ENCODE measurements at places on chromosomes 4 and X.

- no peak for DNase-seq
These were observed 128.3 kb upstream of the MED14 start for GRCh38 chrX:40863671-40864070.

DNA sequence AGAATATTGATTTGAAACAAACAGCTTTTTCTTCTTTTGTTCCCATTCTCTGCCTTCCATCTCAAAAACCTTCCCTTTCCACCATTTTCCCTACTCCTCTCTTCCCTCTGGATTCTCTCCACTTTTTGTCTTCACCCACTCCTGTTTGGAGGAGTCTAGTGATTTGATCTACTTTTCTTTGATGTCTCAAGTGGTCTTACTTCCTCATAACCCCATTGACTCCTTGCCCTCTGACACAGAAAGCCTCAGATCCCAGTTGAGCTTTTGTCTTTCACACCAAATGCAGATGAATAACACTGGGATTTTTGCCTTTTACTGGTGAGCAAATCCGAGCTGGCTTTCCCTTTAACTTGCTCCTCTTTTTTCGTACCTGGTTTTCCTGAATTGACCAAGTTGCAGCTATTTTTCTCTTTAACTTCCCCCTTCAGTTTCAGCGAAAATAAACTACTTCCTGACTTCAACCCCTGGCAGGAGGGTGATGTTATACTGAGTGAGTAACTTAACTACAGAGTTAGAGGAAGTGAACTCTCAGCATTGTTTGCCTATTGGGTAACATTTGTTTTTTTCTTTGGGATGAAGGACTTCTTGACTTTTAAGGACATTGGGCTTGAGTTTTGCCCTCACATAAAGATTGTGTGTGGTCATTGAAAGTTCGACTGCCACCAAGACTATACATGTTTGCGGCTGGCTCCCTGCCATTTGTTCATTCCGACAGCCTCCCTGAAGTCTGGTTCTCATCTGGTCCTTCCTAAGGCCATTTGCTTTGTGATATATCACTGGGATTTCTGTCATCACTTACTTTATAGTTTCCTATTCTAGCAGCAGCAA, 392.8 kb upstream of the NR3C2 start:
- DNase-seq = no peak

- no peak for DNase-seq
These were observed 164.0 kb downstream of the PRKX start for GRCh38 chrX:3549411-3549911.

- no peak for DNase-seq
These were observed 834 bp downstream of the NHS start for GRCh38 chrX:17375637-17376430.

- DNase-seq = no peak
These were observed 267.2 kb downstream of the MAPK10 start for GRCh38 chr4:86092684-86093083.

DNA sequence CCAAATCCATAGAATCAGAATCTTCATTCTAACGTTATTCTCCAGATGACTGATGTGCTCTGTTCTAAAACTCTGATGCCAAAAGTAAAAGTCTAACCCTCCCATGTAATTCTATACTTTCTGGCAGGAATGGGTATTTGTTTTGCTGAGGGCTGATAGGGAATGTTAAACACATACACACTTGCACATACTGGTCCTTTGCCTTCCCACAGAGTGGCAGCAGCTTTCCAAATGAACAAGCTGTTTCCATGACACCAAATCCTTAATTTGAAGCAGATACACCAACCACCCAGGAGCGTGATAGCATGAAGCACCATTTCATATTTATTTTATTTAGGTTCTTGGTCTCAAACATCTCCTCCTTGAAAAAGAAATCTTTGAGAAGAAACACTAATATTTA, 155.5 kb upstream of the PRDX4 start:
- DNase-seq = no peak

Data from activated T-cell treated with anti-CD3 and anti-CD28 coated beads for 1 hour (primary cell).